Progenitor cell of endocrine pancreas (in vitro differentiated cells): ENCODE measurements at places on chromosomes 3 and 15. TPM values are rescaled to one million over a fixed set of nuclear protein-coding genes. Genes with fewer than 3 reads are reported as not detected.

- no peak for DNase-seq
These were observed 424.9 kb upstream of the ZNF385D start for GRCh38 chr3:22175947-22176346.

The TMEM39A gene
- 48.3 and 51.6 TPM in 2 replicates for total RNA-seq

The STRIT1 gene
- total RNA-seq: not detected in 2 replicates

DNA sequence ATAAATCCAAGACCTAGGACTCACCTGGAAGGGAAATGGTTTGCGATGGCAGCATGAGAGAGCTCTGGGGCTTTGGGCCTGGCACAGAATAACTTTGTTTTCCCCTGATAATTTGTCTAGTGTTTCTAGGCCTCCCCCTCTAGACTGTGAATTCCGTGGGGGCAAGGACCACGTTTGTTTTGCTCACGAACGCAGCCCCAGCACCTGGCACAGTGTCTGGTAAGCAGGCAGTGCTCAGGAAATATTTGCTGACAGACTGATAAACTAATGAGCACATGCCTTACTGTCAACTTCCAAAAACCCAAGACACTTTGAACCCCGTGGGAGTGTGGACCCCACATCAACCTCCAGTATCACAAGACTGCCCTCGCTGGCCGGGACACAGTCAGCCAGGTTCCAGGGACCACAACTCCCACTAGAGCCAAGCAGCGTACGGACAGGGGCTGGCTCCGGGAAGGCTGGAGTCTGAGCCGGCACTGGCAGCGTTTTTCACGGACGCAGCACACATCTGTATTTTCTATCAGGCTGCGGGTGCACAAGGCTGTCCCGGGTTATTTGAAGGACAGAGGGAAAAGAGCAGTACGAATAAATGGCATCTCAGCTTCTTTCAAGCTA, 146.5 kb downstream of the XXYLT1 start:
- no peak for DNase-seq

The ADIPOQ gene
- total RNA-seq: not detected in 2 replicates

The SKOR1 gene
- 0.60 and 0.75 TPM in 2 replicates for total RNA-seq

The DAZL gene
- total RNA-seq: not detected in 2 replicates
